Fibroblast of lung (primary cell): ENCODE measurements at places on chromosomes 11 and 22. TPM values are rescaled to one million over a fixed set of nuclear protein-coding genes. Genes with fewer than 3 reads are reported as not detected.

GRCh38 chr22:33599596-33599995, 320.7 kb downstream of the LARGE1 start:
- no peaks in the 10 kb centered on the region for H3K4me1 ChIP-seq
- H3K27ac ChIP-seq: no peak overlapping the region
- H3K36me3 ChIP-seq: no peaks in the 10 kb centered on the region
- no peak overlapping the region for H3K4me3 ChIP-seq
- no peak for DNase-seq
- H3K27me3 ChIP-seq: no peaks in the 10 kb centered on the region

DNA sequence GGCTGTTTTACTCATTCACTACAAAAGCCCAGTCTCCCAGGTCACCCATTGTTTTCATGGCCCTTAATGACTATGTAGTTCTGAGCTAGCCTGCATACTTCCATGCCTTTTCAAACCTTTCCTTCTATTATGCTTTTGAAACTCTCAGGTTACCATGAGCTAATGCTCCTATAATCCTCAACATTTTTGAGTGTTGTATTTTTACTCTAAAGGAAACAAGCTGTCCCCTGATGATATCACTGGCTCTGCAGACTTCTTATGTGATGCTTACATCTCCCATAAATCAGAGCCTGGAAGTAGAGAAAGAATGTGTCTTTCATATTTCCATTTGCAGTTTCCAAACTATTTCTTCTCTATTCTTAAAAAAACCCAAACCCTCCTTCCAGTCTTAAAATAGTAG, 159.0 kb upstream of the RAG2 start:
- no peaks in the 10 kb centered on the region for H3K36me3 ChIP-seq
- DNase-seq: no peak
- no peaks in the 10 kb centered on the region for H3K4me1 ChIP-seq
- H3K27me3 ChIP-seq: no peaks in the 10 kb centered on the region

The GTSE1 gene
- total RNA-seq: 0.26 and 2.0 TPM in 2 replicates

- H3K27me3 ChIP-seq: no peaks in the 10 kb centered on the region
- no peaks in the 10 kb centered on the region for H3K4me1 ChIP-seq
- no peak overlapping the region for H3K4me3 ChIP-seq
- H3K36me3 ChIP-seq: no peaks in the 10 kb centered on the region
- H3K27ac ChIP-seq: no peak overlapping the region
- peak; percentile 70 for DNase-seq
Measured at GRCh38 chr11:28524098-28524497, 415.9 kb downstream of the METTL15 start.

The NAALAD2 gene
- total RNA-seq: 0.66 and 0.77 TPM in 2 replicates

The UPK3A gene
- not detected in 2 replicates for total RNA-seq

- H3K27ac ChIP-seq: no peak overlapping the region
- no peaks in the 10 kb centered on the region for H3K4me1 ChIP-seq
- peaks cover 10% of the 10 kb centered on the region for H3K36me3 ChIP-seq
Measured at GRCh38 chr11:6404342-6405051, 14.2 kb downstream of the SMPD1 start.

The P4HA3 gene
- 4.1 and 5.1 TPM in 2 replicates for total RNA-seq

- no peaks in the 10 kb centered on the region for H3K36me3 ChIP-seq
- no peaks in the 10 kb centered on the region for H3K4me1 ChIP-seq
- H3K27me3 ChIP-seq: no peaks in the 10 kb centered on the region
Measured at GRCh38 chr11:45210846-45211245, 64.4 kb downstream of the PRDM11 start.

- no peak for DNase-seq
- no peaks in the 10 kb centered on the region for H3K27me3 ChIP-seq
Measured at GRCh38 chr11:21446939-21447590, 745.8 kb upstream of the ANO5 start.

- no peaks in the 10 kb centered on the region for H3K4me1 ChIP-seq
- no peaks in the 10 kb centered on the region for H3K27me3 ChIP-seq
- H3K4me3 ChIP-seq: no peak overlapping the region
- no peak overlapping the region for H3K27ac ChIP-seq
Measured at GRCh38 chr11:104451197-104451893, 287.4 kb upstream of the PDGFD start.

- no peak overlapping the region for H3K4me3 ChIP-seq
- peaks cover 4% of the 10 kb centered on the region for H3K27me3 ChIP-seq
- H3K4me1 ChIP-seq: peaks cover 5% of the 10 kb centered on the region
Measured at GRCh38 chr11:94652735-94653284, 85.6 kb downstream of the PIWIL4 start.

DNA sequence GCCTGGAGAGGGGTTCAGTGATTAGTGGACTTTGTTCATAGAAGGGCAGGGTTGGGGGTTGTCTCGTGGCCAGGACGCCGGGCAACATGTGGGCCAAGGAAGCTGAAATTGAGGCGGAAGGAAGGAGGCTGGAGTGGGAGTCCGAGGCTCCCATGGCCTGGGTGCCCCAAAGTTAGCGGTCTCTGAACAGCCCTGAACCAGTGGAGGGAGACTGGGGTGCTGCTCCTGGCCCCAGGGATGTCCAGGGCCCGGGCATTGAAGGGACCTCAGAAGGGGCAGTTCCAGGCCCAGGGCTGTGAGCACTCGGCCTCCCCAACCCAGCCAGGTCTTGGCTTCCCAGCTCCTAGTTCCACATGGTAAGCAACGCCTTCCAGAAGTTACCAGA, 59.2 kb upstream of the PRODH start:
- no peak overlapping the region for H3K27ac ChIP-seq
- no peak overlapping the region for H3K4me3 ChIP-seq
- DNase-seq: no peak
- peaks cover 6% of the 10 kb centered on the region for H3K27me3 ChIP-seq
- no peaks in the 10 kb centered on the region for H3K4me1 ChIP-seq

GRCh38 chr11:134701564-134702165, 289.6 kb upstream of the B3GAT1 start:
- H3K4me3 ChIP-seq: no peak overlapping the region
- no peak for DNase-seq
- no peaks in the 10 kb centered on the region for H3K27me3 ChIP-seq
- H3K36me3 ChIP-seq: no peaks in the 10 kb centered on the region

DNA sequence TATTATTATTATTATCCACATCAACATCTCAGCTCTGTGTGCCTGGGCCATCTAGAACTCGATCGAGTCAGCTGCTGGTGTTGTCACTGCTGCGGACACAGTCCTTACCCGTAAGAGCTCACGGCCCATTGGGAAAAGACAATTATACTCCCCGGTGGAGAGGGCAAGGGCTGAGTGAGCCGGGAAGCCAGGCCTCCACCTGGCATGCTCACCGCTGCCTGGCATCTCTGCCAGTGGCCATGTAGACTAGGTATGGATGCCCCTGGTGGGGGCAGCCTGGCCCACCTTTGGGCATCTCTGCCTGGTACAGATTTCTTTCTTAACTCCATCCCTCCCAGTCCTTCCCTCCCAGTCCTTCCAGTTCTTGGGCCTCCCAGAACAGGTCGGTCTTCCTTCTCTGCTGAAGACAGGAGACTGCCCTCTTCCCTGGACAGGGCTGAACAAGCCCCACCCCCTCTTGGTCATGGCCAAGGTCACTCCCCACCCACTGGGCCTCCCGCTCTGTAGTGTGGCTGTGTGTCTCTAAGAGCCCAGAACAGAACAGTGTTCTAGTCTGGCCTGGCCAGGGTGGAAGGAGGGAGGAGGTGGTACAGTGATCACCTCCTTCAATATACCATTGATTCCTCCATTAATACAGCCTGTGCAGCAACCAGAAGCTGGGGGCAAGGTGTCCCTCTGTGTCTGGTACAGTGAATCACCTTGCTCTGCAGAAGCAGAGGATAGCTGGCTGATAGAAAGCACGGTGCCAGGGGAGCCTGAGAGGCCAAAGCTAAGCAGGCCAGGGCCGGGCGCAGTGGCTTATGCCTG, 57.7 kb downstream of the FLRT1 start:
- DNase-seq: no peak
- no peak overlapping the region for H3K4me3 ChIP-seq
- no peak overlapping the region for H3K27ac ChIP-seq
- H3K4me1 ChIP-seq: no peaks in the 10 kb centered on the region
- H3K27me3 ChIP-seq: peaks cover 2% of the 10 kb centered on the region

The EIF1AD gene
- 23.4 and 23.5 TPM in 2 replicates for total RNA-seq

The ASPHD2 gene
- total RNA-seq: 1.5 and 1.7 TPM in 2 replicates
